Left lung (tissue), 14 donors: ENCODE measurements at places on chromosomes 16 and 17.

- no peak overlapping the region for H3K4me3 ChIP-seq
- no peaks in the 10 kb centered on the region for H3K27me3 ChIP-seq
- H3K27ac ChIP-seq, result peak overlapping the region; percentile 98
- no peaks in the 10 kb centered on the region for H3K36me3 ChIP-seq
- peaks cover 88% of the 10 kb centered on the region for H3K4me1 ChIP-seq
These were observed 4.5 kb upstream of the CCDC57 start for GRCh38 chr17:82217120-82217529.

- peaks cover 87% of the 10 kb centered on the region for H3K27me3 ChIP-seq
- peak; percentile 71 for DNase-seq
- H3K4me1 ChIP-seq, result peaks cover 18% of the 10 kb centered on the region
- H3K36me3 ChIP-seq, result no peaks in the 10 kb centered on the region
- H3K4me3 ChIP-seq, result no peak within 1 kb of the TSS
These were observed at the start of gene ASIC2 for GRCh38 chr17:33292981-33293867. ASIC2 (minus strand) TSS chr17:33293295.

DNA sequence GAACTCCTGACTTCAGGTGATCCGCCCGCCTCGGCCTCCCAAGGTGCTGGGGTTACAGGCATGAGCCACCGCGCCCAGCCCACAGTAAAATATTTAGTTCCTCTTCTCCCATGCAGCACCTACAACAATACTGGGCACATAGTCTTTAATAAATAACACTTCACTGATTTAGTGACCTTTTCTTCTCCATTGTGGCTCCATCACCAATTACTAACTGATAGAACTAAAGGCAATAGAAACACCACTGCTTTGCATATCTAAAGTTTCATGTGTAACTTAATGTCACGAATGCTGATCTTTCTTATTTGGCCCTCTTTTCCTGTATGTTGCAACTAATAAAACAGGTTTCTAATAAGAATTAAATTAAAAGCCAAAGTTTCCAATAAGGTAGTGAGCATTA is 38.9 kb downstream of the TRIM37 start:
- no peak overlapping the region for H3K27ac ChIP-seq
- H3K4me1 ChIP-seq, result no peaks in the 10 kb centered on the region
- no peaks in the 10 kb centered on the region for H3K36me3 ChIP-seq
- DNase-seq, result no peak
- no peak overlapping the region for H3K4me3 ChIP-seq

GRCh38 chr17:17146786-17147406 is 59.2 kb downstream of the PLD6 start:
- no peak overlapping the region for H3K4me3 ChIP-seq
- H3K4me1 ChIP-seq, result peaks cover 6% of the 10 kb centered on the region

DNA sequence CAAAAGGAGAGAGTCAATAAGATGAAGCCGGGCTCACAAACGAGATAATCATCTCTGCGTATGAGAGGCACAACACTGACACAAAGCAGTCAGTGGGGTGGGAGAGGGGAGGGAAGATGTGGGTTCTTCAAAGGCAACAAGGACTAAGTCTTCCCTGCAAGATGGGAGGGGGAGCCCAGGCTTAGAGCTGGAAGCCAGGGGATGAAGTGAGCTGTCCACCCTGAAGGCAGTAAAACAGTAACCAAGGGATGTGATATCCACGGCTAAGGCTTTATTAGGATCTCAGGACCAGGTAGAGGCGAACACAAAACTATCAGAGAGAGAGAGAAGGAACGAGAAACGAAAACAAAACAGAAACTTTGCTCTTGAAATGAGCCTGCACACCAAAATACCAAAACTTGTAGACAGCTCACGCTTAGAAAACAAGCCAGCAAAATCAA is 115.9 kb downstream of the DYNLRB2 start:
- no peak for DNase-seq
- no peak overlapping the region for H3K4me3 ChIP-seq
- no peaks in the 10 kb centered on the region for H3K36me3 ChIP-seq
- H3K27ac ChIP-seq, result no peak overlapping the region

- no peak overlapping the region for H3K4me3 ChIP-seq
- no peaks in the 10 kb centered on the region for H3K36me3 ChIP-seq
- H3K27me3 ChIP-seq, result no peaks in the 10 kb centered on the region
- no peak overlapping the region for H3K27ac ChIP-seq
- DNase-seq, result no peak
- H3K4me1 ChIP-seq, result no peaks in the 10 kb centered on the region
These were observed 113.4 kb downstream of the PITPNC1 start for GRCh38 chr17:67490471-67490870.

DNA sequence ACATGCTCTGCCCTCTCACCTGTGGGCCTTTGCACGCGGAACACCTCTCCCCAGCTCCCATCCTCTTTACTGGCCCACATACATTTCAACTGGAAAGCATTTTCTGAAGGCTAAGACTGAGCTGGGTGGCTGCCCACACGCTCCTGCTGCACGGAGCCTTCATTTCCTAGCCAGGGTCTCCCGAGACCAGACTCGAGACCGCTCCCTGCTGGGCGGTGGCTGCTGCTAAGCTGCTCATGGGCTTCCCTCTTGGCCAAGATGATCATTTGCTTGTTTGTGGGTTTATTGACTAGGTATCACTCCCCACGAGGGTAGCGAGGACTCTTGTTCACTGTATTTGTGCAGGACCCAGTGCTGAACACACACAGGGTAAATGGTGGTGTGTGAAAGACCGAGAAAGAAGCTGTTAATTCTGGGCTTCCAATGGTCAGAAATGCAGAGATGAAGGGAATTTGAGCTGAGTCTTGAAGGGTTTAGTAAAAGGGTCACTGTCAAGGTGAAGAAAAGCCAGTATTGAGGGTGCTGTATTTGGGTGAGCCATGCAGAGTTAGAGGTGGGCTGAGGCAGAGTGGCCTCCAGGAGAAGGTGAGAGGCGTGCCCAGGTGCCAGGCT is 907 bp downstream of the TRAPPC2L start:
- H3K27ac ChIP-seq, result peak overlapping the region; percentile 83
- no peaks in the 10 kb centered on the region for H3K27me3 ChIP-seq

GRCh38 chr16:5738586-5738985 is 641.0 kb upstream of the EEF2KMT start:
- DNase-seq, result no peak
- H3K4me1 ChIP-seq, result no peaks in the 10 kb centered on the region
- no peak overlapping the region for H3K4me3 ChIP-seq
- no peaks in the 10 kb centered on the region for H3K27me3 ChIP-seq
- H3K36me3 ChIP-seq, result no peaks in the 10 kb centered on the region

- H3K27ac ChIP-seq, result no peak overlapping the region
- H3K4me3 ChIP-seq, result no peak overlapping the region
- H3K27me3 ChIP-seq, result no peaks in the 10 kb centered on the region
- DNase-seq, result no peak
- no peaks in the 10 kb centered on the region for H3K4me1 ChIP-seq
These were observed 254.8 kb downstream of the XYLT1 start for GRCh38 chr16:17215936-17216335.

GRCh38 chr16:4461250-4462085 is 13.0 kb downstream of the NMRAL1 start:
- peaks cover 12% of the 10 kb centered on the region for H3K4me1 ChIP-seq
- H3K4me3 ChIP-seq, result no peak overlapping the region
- no peak overlapping the region for H3K27ac ChIP-seq
- H3K36me3 ChIP-seq, result peaks cover 85% of the 10 kb centered on the region
- no peaks in the 10 kb centered on the region for H3K27me3 ChIP-seq

- H3K4me3 ChIP-seq, result no peak overlapping the region
- H3K27ac ChIP-seq, result no peak overlapping the region
- no peaks in the 10 kb centered on the region for H3K4me1 ChIP-seq
- no peak for DNase-seq
These were observed 18.9 kb downstream of the DNAH17 start for GRCh38 chr17:78558181-78558850.

DNA sequence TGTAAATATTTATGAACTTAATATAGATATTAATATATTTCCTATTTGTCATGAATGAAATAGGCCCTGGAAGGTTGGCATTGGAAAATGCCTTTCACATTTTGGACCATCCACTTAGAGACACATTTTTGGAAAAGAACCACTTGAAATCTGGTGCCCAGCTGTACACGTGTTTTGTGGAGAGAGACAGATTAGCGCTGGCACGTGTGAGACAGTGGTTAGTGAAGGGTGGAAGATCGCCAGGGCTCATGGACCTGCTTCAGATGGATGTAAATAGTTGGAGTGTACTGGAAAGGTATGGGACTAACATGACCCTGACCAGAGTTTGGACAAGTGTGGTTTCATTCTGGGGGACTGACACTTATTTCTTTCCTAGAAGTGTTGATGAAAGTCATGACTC is 222.9 kb downstream of the PRKCA start:
- H3K27ac ChIP-seq, result no peak overlapping the region
- H3K4me3 ChIP-seq, result no peak overlapping the region
- DNase-seq, result no peak

DNA sequence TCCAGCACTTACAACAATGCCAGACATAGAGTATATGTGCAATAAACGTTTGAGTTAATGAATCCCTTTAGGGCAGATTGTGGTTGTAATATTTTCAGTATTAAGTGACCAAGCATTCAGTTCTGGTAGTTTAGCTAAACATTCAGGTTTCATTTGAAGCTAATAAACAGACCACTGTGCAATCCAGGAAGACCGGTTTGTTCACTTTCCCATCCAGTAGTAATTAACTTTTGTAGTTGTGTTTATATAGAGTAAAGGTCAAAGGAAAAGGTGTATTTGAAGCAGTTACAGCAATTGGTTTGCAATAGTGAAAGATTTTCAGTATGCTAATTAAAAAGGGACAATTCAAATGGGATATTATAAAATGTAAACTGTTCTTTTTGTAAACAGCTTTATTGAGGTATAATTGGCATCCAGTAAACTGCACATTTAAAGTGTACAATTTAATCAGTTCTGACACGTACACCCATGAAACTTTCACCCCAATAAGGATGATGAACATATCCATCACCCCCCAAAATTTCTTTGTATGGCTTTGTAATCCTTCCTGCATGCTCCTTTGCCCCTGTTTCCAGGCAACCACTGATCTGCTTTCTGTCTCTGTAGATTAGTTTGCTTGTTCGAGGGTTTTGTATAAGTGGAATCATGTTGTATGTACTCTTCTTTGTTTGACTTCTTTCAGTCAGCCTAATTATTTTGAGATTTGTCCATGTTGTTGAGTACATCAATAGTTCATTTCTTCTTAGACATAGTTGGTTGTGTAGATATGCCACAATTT is 26.3 kb downstream of the MRTFB start:
- peak overlapping the region; percentile 54 for H3K27ac ChIP-seq
- H3K4me1 ChIP-seq, result peaks cover 8% of the 10 kb centered on the region
- no peak overlapping the region for H3K4me3 ChIP-seq
- H3K27me3 ChIP-seq, result no peaks in the 10 kb centered on the region

DNA sequence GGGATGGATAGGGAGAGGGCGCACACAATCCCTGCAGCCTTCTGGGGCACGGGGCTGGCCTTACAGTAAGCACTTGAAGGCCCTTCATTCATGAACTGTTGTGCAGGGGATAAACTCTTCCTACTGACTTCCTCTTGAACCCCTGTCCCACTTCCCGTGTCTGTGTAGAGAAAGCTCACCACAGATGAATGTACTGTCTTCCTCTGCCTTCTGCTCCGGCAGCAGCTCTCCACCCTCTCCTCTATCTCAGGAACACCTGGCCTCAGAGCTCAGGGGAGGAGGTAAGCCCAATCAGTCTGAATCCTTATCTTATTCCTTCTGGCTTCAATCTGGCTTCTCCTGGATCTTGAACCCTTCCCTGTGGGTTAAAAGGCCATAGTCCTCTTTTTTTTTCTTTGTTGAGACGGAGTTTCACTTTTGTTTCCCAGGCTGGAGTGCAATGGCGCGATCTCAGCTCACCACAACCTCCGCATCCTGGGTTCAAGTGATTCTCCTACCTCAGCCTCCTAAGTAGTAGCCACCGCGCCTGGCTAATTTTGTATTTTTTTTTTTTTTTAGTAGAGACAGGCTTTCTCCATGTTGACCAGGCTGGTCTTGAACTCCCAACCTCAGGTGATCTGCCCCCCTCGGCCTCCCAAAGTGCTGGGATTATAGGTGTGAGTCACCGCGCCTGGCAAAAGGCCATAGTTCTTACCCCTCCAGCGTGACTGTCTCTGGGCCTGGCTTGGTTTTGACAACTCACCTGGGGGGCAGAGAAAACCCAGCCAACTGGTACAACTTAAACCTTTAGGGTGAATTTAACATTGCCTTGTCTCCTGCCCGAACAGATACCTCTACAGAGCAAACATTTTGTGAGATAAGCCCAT is 7.2 kb upstream of the SLC52A1 start:
- H3K27me3 ChIP-seq, result no peaks in the 10 kb centered on the region
- H3K36me3 ChIP-seq, result no peaks in the 10 kb centered on the region
- no peak for DNase-seq
- H3K27ac ChIP-seq, result no peak overlapping the region

DNA sequence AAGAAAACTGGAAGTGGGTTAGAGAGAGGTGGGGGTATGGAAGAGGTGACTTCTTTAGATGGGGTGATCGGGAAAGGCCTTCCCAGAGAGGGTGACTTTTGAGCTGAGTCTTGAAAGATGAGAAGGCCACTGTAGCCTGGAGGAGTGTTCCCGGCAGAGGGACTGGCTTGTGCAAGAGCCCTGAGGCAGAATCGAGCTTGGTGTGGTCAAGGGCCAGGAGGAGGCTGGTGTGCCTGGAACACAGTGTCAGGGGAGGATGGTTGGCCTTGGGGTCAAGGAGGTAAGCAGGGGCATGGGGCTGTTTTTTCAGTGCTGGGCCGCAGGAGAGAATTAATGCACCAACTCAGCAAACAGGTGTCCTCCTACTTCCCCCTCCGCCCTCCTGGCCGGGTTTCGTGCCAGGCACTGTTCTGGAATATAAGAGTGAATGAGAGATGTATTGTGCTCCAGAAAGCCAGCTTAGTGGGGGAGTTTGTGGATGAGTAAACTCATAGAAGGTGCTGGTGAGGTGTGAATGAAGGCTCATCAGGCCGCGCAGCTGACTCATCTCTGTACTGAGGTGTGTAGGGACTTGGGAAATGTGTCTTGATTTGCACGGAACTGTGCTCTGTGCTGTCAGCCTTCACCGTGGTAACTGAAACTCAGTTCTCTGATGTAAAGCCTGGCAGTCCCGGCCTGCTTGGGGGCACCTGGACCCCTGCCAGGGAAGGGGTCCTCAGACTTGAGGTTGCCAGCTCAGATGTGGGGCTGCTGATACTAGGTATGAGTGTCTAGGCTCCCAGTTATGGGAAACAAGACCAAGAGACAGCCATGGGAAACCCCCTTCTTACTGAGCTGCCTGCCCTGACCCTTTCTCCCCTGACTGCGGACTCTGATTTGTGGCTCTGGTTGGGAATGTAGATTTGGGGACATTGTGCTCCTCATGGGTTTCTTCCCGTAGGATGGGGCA is 15.3 kb downstream of the KSR1 start:
- no peak for DNase-seq
- no peak overlapping the region for H3K27ac ChIP-seq
- no peak overlapping the region for H3K4me3 ChIP-seq
- no peaks in the 10 kb centered on the region for H3K27me3 ChIP-seq
